HCT116 (cell line): ENCODE measurements at places on chromosomes 2 and 18.

- no peak for DNase-seq
These were observed 112.5 kb downstream of the PKP4 start for GRCh38 chr2:158569284-158569683.

DNA sequence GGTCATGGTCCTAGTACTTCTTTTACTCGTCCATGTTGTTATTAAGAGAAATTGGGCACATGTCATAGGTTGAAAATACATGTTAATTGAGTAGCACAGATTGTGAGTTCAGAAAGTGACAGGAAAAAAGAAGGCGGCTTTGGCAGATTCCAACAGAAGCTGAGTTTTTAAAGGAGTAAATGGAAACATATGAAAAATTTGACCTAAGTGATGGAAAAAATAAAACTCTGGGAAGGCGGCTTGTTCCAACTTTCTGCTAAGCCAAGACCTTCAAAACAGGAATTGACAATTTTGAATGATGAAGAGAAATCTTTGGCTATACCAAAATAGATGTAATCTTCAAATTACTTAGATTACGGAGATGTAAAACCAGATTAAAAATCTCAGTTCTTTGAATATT lies 868.0 kb downstream of the EPHA4 start:
- DNase-seq = no peak

DNA sequence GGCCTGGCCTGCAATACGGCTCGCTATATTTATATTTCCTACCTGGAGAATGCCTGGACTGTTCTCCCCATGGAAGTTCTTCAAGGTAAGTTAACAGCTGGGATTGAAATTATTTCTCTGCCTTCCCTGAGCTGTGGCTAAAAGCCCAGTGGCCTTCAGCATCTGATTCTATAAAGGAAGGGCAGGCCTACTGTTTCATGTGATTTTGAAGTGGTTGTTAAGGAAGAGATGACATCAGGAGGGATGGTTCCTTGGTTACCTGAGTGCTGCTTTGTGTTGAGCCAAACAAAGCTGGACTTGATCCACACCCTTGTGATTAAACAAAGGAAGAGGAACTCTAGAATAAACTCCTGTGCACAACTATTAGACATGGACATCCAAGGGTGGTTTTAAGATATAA lies 61.6 kb downstream of the MFSD6 start:
- peak; percentile 56 for DNase-seq

- DNase-seq = peak; percentile 48
These were observed 2.1 kb upstream of the SPIRE1 start for GRCh38 chr18:12659904-12660605.
